NCI-H1417 treated with DMSO at 0.1 percent for 48 hours (cell line): ENCODE measurements at places on chromosomes 6 and 20.

- no peak for DNase-seq
Measured at GRCh38 chr20:50605136-50605535, 86.2 kb downstream of the RIPOR3 start.

DNA sequence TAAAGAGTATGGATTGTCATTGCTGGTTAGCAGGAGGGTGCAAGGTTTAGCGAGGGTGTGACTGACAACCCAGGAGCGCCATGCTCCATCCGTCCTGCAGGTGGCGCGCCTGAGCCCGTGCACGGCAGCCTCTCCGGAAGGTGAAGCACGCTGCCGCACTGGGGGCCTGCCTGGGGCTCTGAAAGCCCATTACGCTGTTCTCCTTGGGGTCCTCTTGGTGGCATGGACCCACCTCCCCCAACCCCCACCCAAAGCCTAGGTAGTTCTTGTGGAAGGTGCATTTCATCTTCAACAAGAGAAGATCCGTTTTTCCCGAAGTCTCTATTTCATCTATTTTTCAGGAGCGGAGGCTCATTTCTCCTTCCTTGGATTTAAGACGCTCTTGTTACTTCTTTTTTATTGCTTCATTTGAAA, 197.4 kb upstream of the KCNG1 start:
- no peak for DNase-seq

DNA sequence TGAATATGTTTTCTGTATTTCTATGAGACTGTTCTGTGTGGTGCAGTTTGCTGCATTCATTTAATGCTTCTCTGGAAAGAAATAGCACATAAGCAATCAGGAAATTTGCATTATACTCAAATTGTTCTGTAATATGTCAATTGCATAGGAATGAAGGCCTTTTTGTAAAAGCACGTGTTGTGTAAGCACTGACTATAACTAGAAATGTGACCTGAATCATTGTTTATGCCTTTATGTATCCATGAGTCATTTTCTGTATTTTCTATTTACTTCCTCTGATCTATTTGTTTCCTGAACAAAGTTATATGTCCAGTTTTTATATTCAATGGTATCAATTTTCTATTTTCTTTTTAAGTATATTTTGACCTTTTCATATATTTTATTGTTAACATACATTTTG, 1455.3 kb downstream of the GRIK2 start:
- DNase-seq = no peak

- no peak for DNase-seq
Measured at GRCh38 chr6:14091339-14091978, 26.1 kb upstream of the CD83 start.
